ENCODE measurements at places on chromosomes 2 and 18. TPM values are rescaled to one million over a fixed set of nuclear protein-coding genes. Genes with fewer than 3 reads are reported as not detected.

The MYOM1 gene
- total RNA-seq = 2.2 TPM

The GNLY gene
- not detected for total RNA-seq

The ASAP2 gene
- 59.6 TPM for total RNA-seq

The FABP1 gene
- total RNA-seq = not detected

The POMC gene
- 2.8 TPM for total RNA-seq

The UGT1A10 gene
- total RNA-seq = not detected

The PARD6G gene
- total RNA-seq = 60.2 TPM

The PLCL1 gene
- total RNA-seq = 0.51 TPM

The TEKT4 gene
- total RNA-seq = not detected

The SLC14A1 gene
- total RNA-seq = not detected

The EFEMP1 gene
- total RNA-seq = 12,229 TPM

The RRM2 gene
- 19.9 TPM for total RNA-seq

The DQX1 gene
- total RNA-seq = not detected

The MAP4K3 gene
- 17.4 TPM for total RNA-seq

The POTEI gene
- 0.51 TPM for total RNA-seq

The TBR1 gene
- total RNA-seq = not detected

The ARHGEF33 gene
- total RNA-seq = 0.34 TPM

The CDCA7 gene
- 13.2 TPM for total RNA-seq

The KIF5C gene
- 0.34 TPM for total RNA-seq

The SKOR2 gene
- not detected for total RNA-seq

The CCDC68 gene
- total RNA-seq = 2.1 TPM

The WDR35 gene
- 10.5 TPM for total RNA-seq

The CYS1 gene
- 1.2 TPM for total RNA-seq

The TFPI gene
- 1,146 TPM for total RNA-seq

The MERTK gene
- total RNA-seq = 25.0 TPM
